NCI-H82 (cell line): ENCODE measurements at places on chromosomes 5 and 9.

GRCh38 chr5:92435781-92436180 lies 1052.7 kb upstream of the ARRDC3 start:
- DNase-seq = peak; percentile 96

DNA sequence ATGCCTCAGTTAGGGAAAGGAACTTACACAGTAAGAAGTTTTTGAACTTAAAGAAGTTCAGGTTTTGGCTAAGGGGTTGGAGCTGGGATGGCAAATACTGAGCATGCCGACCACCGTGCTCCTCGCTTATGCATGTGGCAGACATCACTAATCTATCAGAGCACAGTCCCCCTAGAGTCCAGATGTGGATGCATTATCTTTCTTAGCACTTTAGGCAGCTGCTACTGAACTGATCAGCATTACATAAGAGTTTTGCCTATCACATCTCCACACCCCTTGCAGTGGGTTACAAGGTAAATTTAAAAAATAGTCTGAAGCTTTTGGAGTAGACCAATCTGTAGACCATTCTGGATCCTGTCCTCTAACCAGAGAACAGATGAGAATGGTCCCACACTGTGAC lies 22.4 kb downstream of the MACIR start:
- DNase-seq = no peak

GRCh38 chr5:124742983-124743601 lies 3.3 kb downstream of the ZNF608 start:
- peak; percentile 69 for DNase-seq

DNA sequence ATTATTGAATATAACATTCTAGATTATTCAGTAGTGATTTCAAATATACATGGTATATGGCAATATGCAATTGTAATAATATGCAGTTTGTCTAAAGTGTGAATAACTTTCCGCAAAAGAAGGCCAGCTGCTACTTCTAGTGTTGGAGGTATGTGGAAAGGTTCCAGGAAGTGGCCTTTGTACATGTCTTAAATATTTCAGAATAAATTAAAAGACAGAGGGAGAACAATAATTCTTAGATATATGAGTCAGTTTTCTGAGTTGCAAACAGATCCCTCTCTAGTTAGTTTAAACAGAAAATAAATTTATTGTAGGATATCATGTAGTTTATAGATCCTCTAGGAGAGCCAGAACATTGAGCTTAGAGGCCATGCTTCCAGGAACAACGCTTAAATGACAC lies 210.8 kb upstream of the ELL2 start:
- DNase-seq = no peak

GRCh38 chr9:22165144-22165543 lies 156.0 kb upstream of the CDKN2B start:
- DNase-seq = peak; percentile 68

GRCh38 chr9:126228781-126229444 lies 97.7 kb upstream of the MVB12B start:
- peak; percentile 84 for DNase-seq

GRCh38 chr9:122085260-122085659 lies 7.8 kb downstream of the TTLL11 start:
- DNase-seq = no peak

DNA sequence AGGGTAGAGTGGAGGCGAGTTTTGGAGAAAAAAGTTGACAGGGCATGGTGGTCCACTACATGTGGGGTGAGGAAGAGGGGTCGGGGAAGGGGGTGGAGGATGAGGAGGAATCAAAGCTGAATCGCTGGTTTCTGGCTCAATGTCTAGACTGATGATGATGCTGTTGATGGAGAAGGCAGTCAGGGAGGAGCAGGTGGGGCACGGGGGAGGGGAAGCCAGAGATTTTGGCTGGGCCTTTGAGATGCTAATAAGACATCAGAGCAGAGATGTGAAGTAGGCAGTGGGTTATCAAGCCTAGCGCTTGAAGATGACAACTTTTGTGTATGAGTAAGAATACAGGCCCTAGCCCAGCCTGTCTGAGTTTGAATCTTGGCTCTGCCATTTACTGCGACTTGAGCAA lies 32.4 kb upstream of the TTC23L start:
- no peak for DNase-seq

DNA sequence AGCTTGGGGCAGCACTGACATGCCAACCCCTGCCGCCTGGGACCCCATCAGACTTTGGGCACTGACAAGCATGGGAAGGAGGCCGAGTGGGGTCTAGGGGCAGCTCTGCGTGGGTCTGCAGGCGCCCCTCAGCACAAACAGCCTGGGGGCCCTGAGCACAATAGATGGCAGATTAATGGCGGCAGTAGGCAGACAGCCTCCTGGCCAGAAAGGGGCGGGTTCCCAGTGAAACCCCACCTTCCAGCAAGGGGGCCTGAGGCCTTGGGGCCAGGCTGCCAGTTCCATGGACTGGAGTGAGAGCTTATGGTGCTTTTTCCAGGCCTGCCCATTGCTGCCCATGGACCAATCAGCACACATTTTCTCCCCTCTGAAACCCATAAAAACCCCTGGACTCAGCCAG lies 2031.2 kb downstream of the EFNA5 start:
- no peak for DNase-seq

DNA sequence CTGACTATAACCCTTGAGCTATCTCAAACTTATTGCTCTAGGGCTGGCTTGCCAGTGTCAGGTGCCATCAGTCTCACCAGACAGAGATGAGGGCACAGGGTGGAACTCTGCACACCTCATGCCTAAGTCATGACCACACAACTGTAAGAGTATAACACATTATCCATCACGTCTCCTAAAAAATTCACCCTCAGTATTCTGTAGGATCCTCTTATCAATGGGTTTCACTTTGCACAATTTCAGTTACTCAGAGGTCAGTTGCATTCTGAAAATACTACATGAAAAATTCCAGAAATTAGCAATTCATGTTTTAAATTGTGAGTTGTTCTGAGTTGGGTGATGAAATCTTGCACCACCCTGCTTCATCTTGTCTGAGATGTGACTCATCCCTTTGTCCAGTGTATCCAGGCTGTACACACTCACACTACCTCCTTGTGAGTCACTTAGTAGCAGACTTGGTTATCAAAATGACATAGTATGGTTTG lies 690.9 kb upstream of the CDH18 start:
- DNase-seq = no peak

GRCh38 chr5:8550921-8551320 lies 682.0 kb downstream of the MTRR start:
- no peak for DNase-seq

GRCh38 chr9:97283768-97284167 lies 23.7 kb upstream of the CCDC180 start:
- DNase-seq = no peak

- no peak for DNase-seq
These were observed 220.0 kb upstream of the NR4A3 start for GRCh38 chr9:99601571-99602111.

DNA sequence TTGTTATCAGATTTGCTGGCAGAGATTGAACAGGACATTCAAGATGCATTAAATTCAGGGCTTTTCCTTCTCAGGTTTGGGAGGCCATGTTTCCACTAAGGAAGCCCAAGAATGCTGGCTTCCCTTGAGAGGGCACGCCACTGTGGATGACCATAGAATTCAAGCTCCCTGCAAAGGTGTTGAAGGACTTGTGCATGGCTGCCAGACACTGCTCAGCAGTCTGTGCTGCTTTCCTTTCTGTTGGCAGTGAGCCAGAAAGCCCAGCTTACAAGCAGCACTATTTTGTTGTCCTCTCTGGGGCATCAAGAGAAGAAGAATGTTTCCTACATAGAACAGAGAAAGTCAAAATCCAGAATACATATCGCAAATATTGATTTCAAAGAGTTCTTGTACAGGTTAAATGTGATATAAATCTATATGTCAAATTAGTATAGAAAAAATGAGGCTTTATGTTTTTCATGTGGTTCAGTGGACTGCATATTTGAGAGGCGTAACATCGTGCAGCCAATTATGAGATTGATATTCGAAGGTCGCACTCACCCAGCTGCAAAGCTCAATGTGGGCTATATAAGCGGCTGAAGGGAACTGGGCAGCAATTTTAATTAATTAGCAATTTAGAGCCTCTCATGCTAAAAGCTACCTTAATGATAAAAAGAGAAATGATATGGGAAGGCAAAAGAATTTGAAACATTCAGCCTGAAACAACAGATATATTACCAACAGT lies 103.1 kb upstream of the ISL1 start:
- DNase-seq = peak; percentile 80

DNA sequence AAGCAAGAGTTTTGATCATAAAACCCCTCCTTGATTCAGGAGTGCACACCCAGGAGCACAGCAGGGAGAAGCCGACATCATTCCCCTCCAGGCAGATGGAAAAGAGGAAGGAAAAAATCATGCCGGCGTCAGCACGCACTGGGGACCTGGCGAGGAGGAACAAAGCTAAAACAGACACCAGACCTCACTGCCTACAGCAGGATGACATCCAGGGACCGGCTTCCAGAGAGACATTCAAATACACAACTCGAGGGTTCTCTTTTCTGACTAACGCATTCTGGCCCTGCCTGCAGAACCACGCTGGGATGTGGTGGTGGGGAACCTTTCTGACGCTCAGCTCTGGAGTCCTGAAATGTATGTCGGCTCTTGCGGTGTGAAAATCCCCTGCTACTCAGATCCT lies 2.7 kb downstream of the UBAC1 start:
- DNase-seq = no peak

GRCh38 chr5:27494887-27495286 lies 456.5 kb upstream of the CDH9 start:
- no peak for DNase-seq

GRCh38 chr5:117095346-117096332 lies 521.0 kb upstream of the SEMA6A start:
- DNase-seq = no peak

- DNase-seq = peak; percentile 78
These were observed at the start of gene DNM1 for GRCh38 chr9:128203024-128203706. TSS of gene DNM1 (plus strand) at chr9:128203379. CDS start at chr9:128203471, 92 bp downstream.
